ENCODE measurements at places on chromosomes 3 and 15. TPM values are rescaled to one million over a fixed set of nuclear protein-coding genes. Genes with fewer than 3 reads are reported as not detected.
A peak's percentile ranks its signal among the peaks of the same experiment; 100 is the strongest.

Gene LEKR1
- total RNA-seq = not detected

DNA sequence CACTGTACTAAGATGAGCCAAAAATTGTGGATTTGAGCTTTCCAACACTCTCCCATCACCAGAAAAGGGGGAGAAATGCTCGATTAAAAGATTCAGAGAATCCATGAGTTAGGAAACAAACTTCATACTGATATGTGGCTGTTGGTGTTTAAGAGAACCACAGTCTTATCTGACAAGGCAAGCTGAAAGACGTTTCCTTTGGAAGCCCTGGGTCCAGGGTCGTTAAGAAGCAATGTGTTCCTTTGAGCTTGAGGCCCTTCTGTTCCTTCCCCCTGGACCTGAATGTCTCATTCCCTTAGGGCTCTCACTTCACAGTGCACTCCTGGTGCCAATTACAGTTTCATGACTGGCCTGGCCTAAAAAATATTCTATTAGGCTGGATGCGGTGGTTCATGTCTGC is 524.8 kb upstream of the PPP2R3A start:
- no peak for DNase-seq

DNA sequence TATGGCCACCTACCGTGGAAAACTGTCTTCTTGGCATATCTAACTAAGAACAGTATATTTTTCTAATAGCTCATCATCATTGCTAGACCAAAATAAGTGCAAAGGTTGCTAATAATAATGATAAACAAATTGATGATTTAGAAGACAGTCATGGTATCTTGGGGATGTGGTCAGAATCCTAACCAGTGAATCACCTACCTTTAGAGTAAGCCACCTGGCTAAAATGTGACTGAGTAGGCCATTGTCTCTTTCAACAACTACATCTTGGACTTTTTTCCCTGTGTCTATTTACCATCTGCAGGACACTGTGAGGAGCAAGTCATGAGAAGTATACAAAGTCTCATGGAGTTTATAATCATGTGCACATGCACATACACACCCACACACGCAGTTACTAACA is 273.5 kb upstream of the SEMA6D start:
- DNase-seq = no peak

GRCh38 chr15:40160689-40161688 is at the start of gene BUB1B:
TSS of gene BUB1B (plus strand) at chr15:40161069. CDS start at chr15:40161221, 152 bp downstream.
- DNase-seq = peak; percentile 99

Data from GM23338 (cell line).